COR-L47 (cell line): ENCODE measurements at places on chromosomes 13 and 19.

- DNase-seq: no peak
These were observed 22.4 kb downstream of the ENOX1 start for GRCh38 chr13:43764349-43764748.

GRCh38 chr19:13031917-13032623, 36.8 kb downstream of the NFIX start:
- DNase-seq: peak; percentile 8

GRCh38 chr13:24074678-24075077, 85.8 kb upstream of the SPATA13 start:
- no peak for DNase-seq

DNA sequence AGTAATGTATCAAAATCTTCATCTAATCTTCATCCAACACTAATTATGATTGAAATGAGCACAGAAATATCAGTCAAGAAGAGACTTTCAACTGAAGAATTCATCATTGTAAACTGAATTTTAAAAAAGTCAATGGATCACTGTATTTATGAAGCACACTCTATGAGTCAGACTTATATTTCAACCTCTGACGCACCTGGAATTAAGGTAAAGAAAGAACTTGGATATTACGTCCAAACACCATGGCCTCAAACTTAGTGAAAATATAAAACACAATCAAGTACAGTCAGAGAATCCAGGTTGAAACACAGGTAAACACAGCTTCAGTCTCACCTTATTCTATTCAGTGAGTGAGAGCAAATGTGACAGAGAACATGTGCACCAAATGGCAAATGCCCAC, 39.5 kb downstream of the MIPEP start:
- no peak for DNase-seq

GRCh38 chr13:44734201-44734707, 158.1 kb upstream of the TSC22D1 start:
- DNase-seq: no peak
